ENCODE measurements at places on chromosomes 4 and X.
A peak's percentile ranks its signal among the peaks of the same experiment; 100 is the strongest.

GRCh38 chr4:48481581-48481980, 1.6 kb upstream of the SLC10A4 start:
- no peak for ATAC-seq

DNA sequence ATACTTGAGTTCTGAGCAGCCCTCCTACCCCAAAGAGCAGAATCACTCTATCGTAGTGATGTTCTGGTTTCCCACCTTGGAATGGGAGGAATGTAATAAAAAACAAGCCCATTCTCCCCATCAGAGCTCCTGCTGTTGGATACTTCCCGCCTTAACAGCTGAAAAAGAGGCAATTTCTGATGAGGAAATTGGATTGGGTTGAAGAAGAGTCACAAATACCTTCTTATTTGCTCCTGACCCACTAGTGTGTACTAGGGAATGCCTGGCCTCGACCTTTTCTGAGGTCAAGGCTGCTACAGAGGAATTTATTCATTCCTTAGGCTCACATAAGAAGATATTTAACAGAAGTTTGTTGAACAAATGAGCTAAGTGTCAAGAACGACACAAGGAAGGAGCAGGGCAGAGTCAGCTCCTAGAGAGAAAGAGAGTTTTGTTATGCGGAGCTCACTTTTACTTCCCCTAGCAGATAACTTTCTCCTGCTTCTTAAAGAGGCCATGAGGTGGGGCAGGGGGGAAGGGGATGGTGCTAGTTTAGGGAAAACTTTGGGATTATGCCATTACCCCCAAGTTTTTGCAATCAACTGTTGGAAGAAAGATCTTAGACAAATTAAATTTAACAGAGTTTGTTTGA, 273.8 kb upstream of the CLNK start:
- no peak for ATAC-seq

- no peak for ATAC-seq
Measured at GRCh38 chrX:13939741-13940597, 89.7 kb downstream of the GEMIN8 start.

- ATAC-seq, result no peak
Measured at GRCh38 chr4:136742333-136742732, 790.0 kb downstream of the PCDH18 start.

GRCh38 chrX:86104526-86104925, 43.7 kb upstream of the DACH2 start:
- no peak for ATAC-seq

DNA sequence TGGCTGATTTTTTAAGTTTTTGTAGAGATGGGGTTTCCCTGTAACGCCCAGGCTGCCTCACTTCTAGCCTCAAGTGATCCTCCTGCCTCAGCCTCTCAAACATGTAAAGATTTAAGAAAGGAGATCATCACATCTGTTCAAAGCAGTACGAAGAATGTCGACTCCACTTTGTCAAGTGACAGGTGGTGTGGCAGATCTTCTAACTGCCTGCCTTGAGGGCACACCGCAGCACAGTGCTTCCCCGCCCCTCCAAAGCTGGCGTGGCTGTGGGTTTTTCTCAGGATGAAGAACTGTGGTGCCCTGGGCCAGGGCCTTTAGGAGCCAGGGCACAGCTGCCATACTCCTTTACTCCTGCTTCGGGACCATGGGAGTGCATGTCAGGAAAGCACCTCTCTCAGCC, 43.3 kb upstream of the MTNR1A start:
- no peak for ATAC-seq

GRCh38 chr4:11423465-11423864, 5.2 kb downstream of the HS3ST1 start:
- peak; percentile 42 for ATAC-seq

DNA sequence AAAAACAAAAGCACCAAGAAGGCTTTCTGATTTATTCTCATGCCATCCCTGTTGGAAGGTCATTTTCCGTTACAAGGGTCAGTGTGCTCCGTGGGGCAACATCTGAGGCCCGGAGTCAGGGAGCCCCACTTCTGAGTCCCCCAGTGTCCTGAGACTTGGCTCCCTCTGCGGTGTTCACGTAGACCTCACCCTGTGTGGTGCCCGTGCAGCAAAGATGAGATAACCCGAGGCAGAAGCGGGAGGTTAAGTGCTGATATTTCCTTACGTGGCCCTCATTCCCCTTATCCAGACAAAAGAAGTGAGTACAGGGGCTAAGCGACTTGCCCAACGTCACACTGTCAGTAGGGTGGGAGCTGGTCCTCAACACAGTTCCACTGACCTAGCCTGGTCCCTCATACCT, 3.5 kb downstream of the JAKMIP1 start:
- ATAC-seq, result no peak

Data from gastroesophageal sphincter (tissue), 4 donors.